ENCODE measurements at places on chromosomes 3 and 15.

DNA sequence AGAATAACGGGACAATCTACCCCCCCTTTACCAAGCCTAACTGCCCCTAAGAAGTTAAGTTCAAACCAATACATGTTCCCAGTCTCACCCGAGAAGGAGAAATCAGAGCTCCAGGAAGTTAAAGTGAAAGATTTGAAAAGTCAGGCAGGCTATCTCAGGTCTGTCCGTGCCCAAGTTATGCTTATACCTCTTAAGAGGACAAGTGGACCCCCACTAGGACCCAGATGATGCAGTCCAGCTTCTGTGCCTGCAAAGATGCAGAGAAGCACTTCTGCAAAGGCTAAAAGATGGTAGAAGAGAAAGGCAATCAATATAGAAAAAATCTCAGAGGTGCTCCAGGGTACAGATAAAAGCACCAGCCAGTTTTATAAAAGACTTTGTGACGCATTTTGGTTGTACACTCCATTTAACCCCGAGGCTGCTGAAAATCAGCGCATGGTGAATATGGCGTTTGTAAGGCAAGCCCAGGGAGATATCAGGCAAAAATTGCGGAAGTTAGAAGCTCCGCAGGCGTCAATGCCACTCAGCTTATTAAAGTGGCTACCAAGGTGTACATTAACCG is 9.8 kb upstream of the SLC9C1 start:
- DNase-seq = no peak

- no peak for DNase-seq
Measured at GRCh38 chr3:120443626-120444123, 7.1 kb downstream of the FSTL1 start.

GRCh38 chr3:39748002-39748401 is 61.4 kb upstream of the MYRIP start:
- DNase-seq = no peak

- no peak for DNase-seq
Measured at GRCh38 chr3:5292512-5292911, 105.0 kb downstream of the EDEM1 start.

- no peak for DNase-seq
Measured at GRCh38 chr15:22888120-22888859, 49.8 kb downstream of the NIPA2 start.

GRCh38 chr3:96706509-96706908 is 107.9 kb upstream of the EPHA6 start:
- DNase-seq = no peak

DNA sequence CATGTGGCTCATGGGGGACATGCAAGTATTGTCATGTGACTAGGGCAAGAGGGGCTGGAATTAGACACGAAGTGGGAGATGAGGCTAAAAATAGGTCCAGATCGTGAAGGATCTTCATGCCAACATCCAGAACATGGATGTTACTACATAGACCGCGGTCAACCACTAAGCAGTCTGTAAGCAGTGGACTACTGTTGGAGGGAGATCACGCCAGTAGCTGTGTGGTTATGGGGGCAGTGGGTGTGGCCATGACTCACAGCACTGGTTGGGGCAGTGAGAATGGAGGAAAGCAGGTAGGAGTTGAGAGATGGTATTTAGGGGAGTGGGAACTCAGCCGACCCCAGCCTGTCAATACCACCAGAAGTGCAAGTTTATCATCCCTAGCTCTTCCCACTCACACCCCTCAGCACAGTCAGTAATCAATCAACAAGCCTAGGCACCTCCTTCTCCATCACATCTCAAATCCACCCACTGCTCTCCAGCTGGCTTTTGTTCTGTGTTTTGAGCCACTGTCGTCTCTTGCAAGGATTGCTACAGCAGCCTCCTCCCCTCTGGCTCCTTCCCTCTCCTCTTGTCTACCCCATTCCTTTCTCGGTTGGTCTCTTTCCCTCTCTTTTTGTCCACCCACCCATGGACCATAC is 107.2 kb upstream of the ABHD17C start:
- no peak for DNase-seq

- DNase-seq = no peak
Measured at GRCh38 chr3:38130631-38131065, 6.3 kb downstream of the ACAA1 start.

GRCh38 chr3:136882571-136882970 is 20.6 kb downstream of the NCK1 start:
- no peak for DNase-seq

DNA sequence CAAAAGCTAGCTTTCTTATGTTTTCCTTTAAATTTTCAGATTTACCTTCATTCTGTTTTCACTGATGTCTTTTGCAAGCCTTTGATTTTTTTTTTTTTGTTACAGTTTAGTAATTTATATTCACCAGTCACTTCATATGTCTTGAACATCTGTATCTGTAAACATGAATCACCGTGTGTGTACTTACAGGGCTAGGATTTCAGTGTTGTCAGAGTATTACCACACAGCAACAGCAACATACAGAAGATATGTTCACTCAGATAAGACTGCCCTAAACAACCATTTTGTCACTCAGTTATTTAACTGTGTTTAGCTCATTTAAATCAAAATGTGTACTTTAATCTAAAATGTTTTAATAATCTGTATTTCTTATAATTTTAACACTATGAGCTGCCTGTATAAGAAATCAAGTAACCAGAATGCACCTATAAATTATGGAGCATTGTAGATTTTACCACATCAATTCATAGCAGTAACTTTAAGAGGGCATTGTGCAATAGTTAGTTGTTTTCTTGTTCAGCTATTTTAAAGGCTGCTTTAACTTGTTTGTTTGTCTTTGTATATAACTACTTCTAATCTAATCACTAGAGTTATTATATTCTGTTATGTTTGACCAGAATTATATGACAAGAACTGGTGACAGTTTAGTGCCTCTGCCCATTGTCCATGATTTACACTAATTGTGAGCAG is 50.4 kb downstream of the GHSR start:
- no peak for DNase-seq

GRCh38 chr15:27043770-27044169 is 72.8 kb downstream of the GABRG3 start:
- DNase-seq = no peak

GRCh38 chr15:66481107-66481856 is 16.3 kb downstream of the SNAPC5 start:
- DNase-seq = no peak

DNA sequence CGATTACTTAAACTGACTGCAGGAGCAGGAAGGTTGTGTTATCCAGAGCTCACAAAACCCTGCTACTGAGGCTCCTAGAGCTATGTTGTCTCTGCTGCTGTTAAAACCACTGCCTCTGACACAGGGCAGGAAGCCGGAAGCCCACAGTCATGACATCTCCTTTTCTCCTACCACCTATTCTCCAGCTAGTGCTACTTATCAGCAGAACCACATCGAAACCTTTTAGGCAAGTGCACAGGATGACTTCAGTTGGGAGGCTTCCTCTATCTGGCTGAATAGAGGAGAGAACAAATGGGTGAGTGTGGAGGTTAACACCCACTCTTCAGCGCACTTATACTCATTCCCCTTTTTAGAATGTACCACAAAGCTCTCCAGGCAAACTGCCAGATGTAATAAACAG is 638.0 kb downstream of the OTOL1 start:
- DNase-seq = no peak

DNA sequence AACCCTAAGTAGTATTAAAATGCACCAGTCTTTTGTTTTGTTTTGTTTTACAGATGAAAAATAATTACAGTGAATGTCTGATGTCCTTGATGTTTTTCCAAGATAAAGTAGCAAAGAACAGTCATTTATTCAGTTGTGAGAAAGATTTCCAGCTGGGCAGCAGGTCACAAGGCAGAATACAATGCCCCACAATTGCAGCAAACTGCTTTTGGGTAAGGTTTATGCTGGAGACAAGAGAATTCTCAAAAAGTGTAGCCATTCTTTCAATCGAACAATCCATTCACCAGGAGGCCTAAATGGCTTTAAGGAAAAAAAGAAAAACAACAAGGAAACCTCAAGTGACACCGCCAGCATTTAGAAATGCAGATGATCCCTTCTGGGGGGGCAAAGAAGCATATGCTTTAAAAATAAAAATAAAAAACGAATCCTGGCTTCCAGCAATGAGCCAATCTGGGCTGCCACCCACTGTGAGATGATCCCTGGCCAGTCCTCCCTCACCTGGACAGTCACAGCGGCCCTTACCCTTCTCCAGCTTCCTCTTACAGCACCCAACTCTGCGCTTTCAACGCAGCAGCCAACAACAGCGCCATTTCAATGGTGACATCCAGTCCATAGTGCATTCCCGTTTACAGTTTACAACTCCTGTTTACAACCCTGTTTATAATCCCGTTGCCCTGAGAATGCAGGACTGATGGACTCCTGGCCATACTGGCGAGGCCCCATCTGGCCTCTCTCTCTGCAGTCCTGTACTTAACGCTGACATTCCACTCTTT is 25.7 kb upstream of the WNT5A start:
- DNase-seq = no peak

DNA sequence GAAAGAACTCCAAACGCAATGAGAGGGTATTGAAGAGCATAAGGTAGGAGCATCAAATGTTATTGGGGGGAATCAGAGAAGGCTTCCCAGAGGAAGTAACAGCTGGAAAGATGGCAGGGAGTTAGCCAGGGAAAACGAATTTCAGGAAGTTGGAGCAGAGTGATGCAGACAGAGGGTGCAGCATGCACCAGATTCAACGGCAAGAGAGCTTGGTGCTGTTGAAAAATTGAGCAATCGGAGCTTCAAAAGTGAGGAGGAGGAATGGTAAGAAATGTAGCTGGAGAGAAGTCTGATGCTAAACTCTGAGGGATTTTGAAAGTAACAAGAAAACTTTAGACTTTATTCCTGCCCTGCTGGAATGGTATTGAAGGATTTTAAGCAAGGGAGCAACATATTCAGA is 541.0 kb upstream of the LMCD1 start:
- no peak for DNase-seq

DNA sequence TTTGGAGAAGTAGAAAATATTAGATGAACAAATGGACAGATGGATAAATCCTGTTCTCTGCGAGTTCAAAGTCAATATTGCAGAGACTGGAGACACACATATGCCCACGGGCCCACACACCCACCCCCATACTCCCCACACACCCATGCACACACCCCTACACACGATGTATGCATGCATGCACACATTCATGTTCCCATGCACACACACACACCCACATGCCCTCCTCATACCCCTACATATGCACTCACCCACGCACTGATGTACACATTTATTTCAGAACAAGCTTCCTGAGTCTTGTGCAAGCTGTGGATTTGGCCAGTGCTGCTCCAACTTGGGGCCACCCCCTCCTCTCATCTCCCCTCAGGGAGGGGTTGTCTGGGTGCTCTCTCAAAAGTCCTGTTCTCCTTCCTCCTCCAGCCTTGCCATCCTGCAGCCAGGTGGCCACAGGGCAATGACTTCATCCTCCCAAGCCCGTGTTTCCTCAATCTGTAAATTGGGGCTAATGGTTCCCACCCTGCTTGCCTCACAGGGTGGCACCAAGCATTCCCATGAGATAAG is 16.4 kb downstream of the MAPKAPK3 start:
- no peak for DNase-seq

DNA sequence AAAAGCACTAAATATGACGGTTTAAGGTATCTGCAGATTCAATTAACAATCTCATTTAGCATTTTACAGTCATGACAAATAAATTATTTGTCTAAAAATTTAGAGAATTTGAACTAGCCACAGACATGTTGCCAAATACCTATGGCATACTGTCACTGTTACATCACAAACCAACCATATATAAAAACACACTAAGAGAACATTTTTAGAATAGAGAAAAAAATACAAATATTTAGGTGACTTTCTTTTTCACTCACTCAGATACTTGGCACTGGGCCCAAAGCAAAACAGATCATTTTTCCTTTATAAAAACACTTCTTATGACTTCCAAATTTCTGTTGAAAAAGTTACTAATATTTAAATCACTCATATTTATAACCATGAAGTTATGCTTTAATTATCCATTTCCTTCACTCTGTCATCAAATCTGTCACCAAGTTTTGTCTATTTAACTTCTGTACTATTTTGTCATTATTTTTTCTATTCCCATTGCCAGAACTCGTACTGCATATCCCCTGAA is 644.7 kb downstream of the OTOL1 start:
- no peak for DNase-seq

DNA sequence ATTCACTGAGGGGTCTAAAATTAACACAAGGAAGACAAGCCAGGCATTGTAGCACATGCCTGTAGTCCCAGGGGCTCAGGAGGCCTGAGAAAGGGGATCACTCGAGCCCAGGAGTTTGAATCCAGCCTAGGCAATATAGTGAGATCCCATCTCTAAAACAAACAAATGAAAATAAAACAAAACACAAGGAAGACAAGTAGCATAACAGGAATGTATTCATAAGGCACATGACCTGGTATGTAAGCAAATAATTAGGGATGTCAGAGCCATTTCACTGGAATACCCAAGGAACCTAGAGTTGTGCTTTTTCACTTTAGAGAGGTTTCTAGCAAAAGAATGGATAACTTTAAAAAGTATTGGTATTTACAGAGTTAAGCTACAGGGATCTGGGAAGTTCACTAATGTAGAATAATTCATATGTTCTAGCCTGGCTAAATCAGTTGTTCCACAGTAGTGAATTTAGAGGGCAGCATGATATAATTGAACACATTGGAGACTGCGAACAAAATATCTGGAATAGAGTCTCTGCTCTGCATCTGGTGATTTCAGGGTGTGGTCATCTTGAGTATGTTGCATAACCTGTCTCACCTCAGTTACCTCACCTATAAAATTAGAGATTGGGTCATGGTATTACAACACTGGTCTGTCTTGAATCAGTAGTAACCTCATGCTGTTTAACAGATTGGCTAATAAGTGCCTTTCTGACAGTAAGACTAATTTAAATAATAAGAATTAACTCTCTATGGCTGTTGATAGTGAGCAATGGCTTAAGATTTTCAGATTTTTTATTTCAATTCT is 9.3 kb downstream of the GRAMD1C start:
- DNase-seq = no peak

DNA sequence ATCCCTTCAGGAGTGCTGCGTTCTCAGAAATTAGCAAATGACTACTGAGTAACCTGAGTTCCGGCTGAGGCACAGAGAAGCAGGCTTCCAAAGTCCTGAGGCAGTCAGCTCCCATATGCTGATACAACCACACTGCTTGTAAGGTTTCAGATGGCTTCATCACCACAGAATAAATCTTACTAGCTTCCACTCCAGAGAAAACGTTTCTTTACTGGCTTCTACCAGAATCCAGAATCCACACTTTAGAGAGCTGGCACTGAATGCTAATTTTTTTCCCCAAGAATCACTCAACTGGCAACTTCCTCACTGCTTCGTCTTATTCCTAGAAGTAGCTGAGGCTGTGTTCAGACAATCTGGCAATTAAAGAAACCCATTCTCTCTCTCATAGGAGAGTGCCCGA is 21.4 kb downstream of the TAMM41 start:
- DNase-seq = no peak
